ENCODE measurements at places on chromosomes 11 and 22.

DNA sequence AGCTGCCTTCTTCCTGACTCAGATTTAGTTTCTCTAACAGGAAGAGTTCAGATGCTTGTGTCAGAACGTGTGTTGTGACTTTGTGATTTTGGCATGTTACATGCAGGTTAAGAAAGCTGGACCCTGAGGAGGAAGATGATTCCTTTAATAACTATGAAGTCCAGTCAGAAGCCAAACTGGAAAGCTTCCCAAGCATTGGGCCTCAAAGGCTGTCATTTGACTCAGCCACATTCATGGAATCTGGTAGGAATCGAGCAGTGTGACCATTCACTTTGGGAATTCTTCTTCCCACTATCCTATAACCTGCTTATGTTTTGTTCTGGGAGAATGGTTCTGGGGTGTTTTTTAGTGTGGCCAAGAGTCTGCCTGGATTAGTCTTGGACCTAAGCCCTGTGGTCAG lies 48.0 kb downstream of the CABIN1 start:
- no peak for DNase-seq

DNA sequence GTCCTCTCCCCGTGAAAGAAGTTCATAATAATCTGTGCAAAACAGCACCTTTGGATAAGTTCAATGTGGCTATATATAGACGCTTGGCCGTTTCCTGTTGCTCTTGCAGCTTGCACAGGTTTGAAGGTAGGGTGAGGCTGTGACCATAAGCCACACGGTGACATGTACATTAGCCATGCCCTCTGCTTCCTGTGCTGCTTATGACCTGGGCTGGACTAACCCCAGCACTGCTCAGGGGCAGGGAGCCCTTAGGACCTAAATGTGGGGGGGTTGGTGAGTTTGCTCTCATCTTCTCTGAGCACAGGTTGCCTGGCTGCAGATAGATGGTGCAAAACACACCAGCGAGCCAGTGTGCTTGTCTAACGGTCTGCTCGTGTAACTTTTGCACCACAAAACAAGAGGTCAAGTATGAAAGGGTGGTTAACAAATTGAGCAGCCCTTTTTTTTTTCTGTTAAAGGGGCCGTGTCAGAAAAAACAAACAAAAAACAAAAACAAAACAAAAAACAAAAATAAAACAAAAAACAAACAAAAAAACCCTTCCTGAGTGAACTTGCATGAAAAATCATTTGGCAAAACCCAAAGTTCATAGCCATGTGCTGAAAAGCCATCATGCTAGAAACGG lies 37.3 kb downstream of the FLI1 start:
- no peak for DNase-seq

DNA sequence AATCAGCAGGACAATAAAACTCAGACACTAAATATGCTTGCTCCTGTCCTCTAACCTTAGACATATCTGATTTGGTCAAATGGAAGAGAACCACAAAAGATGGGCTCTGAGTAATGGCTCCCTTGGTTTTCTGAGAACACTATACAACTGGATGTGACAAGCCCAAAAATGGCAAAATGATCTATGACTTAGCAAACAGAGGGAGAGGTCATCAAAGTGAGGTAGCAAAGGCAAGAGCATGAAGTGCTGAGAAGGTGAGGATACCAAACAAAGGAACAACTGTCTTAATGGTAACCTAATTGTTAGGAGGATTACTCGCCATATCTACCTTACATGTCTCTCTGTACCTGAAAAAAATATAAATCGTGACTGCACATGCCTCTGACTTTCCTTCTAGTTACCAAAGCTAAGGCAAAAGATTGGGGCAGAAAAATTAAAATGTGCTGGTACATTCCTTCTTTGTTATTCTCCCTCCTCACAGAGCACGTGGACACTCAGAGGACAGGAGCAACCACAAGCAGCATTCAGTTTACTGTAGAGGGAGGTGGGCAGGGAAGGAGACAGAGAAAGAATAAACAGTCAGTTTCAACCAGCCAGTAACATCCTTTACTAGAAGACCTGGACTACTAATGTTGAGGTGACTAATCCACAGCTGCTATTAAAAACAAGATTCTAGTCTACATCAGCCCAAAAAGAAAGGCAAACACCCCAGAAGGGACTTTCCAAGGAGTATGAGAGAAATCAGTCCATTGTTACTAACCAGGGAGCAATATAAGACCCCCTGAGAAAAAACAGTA lies 88.8 kb downstream of the AMBRA1 start:
- DNase-seq, result no peak

GRCh38 chr22:31341386-31342088 lies 4.6 kb downstream of the PATZ1 start:
- DNase-seq, result no peak

GRCh38 chr11:95269036-95269819 lies 38.2 kb upstream of the SESN3 start:
- DNase-seq, result no peak

Measured in COLO829 (cell line).